ENCODE measurements at places on chromosomes 1 and 21.

GRCh38 chr1:109509176-109510134 lies at the start of gene AMIGO1:
Gene AMIGO1 (minus strand): TSS chr1:109509727. CDS start chr1:109508912, 815 bp downstream.
- peak; percentile 30 for DNase-seq

DNA sequence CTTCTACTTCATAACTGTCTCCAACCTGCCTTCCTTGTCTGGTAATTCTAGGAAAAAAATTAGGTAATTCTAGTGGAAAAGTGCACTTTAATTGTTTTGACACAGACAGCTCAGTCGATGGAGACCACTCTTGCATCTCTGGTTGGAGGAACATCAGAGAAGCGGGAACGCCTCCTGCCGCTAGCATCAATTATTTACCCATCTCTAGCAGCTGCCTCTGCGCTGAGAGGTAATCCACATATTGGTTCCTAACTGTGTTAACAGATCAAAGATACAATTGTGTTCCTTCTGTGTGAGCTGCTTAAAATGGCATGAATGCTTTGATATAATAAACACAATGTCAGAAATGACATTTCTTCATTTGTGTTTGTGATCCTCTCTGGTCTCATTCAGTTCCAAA lies 33.3 kb downstream of the C2CD2 start:
- DNase-seq = no peak

GRCh38 chr1:165899461-165899941 lies 72.1 kb downstream of the UCK2 start:
- no peak for DNase-seq

- DNase-seq = no peak
These were observed 7.5 kb downstream of the LPAR3 start for GRCh38 chr1:84885469-84885868.

DNA sequence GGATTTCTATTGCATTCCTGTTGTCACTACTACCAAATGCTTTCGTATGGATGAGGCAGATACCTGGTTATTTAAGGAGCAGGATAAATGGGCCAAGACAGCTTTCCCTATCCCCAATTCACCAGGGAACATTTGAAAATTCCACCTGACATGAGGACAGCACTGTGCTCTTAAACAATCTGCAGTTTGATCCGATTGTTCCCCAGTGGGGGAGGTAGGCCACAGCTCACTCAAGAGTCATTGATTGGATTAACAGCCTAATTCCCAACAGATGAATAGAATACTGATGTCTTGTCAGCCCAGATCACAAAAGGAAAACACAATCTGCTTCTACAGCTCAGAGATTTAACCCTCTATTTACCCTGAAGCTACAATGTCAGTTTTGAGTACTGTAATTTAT lies 123.9 kb downstream of the LHX4 start:
- DNase-seq = peak; percentile 52

All from NCI-H1694 treated with DMSO at 0.1 percent for 48 hours (cell line).